Mucosa of gallbladder (tissue), 1 donor: ENCODE measurements at places on chromosomes 6 and 20.

- no peak for DNase-seq
Observed at GRCh38 chr20:44113618-44114376, 73.2 kb downstream of the JPH2 start.

DNA sequence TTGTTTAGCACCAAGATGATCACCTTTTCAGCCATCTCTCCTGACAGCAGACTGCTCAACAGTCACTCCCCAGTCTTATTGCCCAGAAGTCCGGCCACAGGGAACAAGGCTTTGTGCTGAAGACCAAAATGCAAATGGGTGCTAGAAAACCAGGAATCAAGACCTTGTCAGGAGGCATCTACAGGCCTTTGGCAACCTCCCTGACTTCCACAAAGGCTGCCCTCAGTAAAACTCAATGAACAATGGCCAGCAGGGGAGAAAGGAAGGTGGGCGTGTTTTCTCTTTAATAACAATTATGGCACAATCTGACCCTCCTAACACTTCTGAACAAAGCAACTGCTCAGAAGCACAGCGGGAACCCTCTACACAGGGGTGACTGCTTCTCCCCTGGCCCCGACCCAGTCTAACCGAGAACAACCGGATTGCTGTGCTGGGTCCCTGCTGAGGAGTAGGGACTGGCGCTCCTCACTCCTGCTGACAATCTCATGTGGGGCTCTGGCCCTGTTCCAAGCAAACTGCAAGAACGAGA is 41.6 kb downstream of the PLCG1 start:
- no peak for DNase-seq

GRCh38 chr20:57315976-57316480 is 13.6 kb upstream of the SPO11 start:
- no peak for DNase-seq

GRCh38 chr20:17648315-17648646 is 33.8 kb downstream of the RRBP1 start:
- no peak for DNase-seq

DNA sequence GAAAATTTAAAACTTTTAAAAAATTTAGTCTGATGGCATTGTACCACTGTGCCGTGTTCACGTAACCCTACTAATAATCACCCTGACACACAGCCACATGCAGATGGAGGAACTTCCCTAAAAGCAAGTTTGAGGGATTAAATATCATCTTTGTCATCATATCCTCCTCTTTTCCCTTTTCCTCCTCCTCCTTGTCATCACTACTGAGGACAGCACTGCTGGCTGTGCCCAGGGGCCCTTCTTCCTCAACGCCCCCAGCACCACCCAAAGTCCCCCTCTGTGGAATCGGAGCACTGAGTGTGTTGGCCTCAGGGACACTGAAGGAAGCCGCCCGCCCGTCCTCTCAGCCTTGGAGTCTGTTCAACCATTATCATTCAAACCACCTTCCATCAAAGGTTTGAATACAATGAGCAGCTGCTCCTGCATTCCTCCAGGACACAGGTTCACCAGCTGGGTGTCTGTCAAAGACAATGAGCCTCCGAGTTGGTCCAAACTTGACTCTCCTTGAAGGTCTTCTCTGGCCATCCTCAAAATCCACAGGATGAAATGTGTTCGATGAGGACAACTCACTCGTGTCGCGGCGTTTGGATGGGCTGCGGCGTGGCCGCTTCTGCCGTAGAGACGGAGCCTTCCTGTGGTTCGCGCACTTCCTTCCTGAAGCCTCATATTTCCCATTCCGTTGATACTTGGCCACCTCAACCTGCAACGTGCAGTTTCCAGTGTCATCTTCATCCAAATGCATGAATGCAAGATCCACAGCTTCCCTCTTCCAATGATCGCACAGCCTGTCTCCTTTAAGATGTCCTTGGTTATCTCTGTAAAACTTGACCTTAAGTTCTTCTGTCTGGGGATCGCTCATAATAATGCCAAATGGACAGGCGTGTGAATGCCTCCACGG is 23.3 kb downstream of the NQO2 start:
- DNase-seq = no peak

- no peak for DNase-seq
Observed at GRCh38 chr6:151876122-151876521, 68.6 kb downstream of the ESR1 start.

GRCh38 chr20:57840066-57840465 is 130.3 kb upstream of the PMEPA1 start:
- no peak for DNase-seq

- DNase-seq = peak; percentile 84
Observed at GRCh38 chr20:36153736-36154699, 522 bp upstream of the EPB41L1 start.

- DNase-seq = no peak
Observed at GRCh38 chr6:79964607-79965081, 17.3 kb upstream of the ELOVL4 start.

- DNase-seq = no peak
Observed at GRCh38 chr20:6094063-6094462, 28.8 kb downstream of the FERMT1 start.

- no peak for DNase-seq
Observed at GRCh38 chr20:36101192-36101591, 53.3 kb upstream of the EPB41L1 start.

DNA sequence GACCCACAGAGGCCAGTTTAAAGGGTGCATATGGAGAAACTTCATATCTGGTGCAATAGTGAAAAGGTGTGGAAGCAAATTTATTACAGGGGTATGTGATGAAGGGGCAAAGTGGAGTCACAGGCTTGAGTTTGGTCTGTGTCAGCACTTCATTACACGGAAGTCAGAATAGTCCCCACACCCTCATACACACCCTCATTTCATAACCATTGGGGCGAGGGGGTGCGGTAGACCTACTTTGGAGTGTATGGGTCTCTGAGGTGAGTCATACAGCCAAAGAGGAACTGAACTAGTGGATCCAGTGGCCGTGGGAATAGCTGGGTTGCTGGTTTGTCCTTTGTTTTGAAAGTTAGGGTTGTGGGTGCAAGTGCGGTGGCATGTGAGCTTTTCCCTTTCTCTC is 3.3 kb downstream of the TM9SF4 start:
- no peak for DNase-seq

- DNase-seq = no peak
Observed at GRCh38 chr6:26520237-26520849, 17.8 kb upstream of the HMGN4 start.

GRCh38 chr6:46526607-46527006 is 35.4 kb upstream of the RCAN2 start:
- no peak for DNase-seq

- no peak for DNase-seq
Observed at GRCh38 chr6:13195803-13196202, 132.5 kb downstream of the TBC1D7 start.

DNA sequence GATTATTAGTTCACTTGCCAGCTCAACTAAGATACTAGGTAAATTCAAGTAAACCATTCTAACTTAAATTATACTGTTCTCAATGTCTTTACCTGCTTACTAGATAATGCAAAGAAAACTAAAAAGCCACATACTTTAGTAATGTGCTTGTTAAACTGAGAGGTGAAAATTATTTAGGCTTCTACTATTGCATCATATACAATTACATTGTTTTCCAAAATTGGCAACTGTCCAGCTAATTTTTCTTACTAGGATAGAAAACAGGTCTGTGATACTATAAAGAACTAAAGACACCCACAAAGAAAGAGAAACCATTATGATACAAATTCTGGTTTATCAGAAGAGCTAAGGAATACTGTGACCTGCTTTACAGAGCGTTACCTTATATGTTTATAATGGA is 45.6 kb upstream of the ALDH8A1 start:
- DNase-seq = no peak

GRCh38 chr20:54347166-54347833 is 128.1 kb upstream of the DOK5 start:
- DNase-seq = no peak

DNA sequence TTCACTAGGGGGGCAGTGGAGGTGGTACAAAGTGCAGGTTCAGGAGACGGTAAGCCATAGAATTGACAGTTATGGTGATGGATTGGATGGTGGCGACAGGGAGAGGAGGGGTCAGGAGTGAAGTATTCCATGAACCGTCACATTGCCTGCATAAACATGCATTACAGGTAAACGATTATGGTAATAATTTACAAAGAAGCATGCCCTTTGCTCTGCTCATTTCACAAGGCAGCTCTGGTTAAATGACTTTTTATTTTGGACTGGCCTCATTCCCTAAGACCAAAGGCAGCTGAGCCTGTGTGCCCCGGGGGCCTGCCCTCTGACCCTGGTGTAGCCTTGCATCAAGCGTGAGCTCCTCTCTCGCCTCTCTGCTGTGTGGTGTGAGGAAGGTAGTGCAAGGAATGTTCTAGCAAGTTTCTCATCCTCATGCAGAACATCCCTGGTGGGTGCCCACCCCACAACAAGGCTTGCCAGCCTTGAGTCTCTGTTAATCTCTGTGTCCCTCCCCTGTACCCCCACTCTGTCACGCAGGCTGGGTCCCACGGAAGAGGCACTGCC is 59.0 kb downstream of the PPP1R14C start:
- DNase-seq = no peak

- peak; percentile 23 for DNase-seq
Observed at GRCh38 chr20:32050851-32051556, 1.0 kb upstream of the HCK start.

DNA sequence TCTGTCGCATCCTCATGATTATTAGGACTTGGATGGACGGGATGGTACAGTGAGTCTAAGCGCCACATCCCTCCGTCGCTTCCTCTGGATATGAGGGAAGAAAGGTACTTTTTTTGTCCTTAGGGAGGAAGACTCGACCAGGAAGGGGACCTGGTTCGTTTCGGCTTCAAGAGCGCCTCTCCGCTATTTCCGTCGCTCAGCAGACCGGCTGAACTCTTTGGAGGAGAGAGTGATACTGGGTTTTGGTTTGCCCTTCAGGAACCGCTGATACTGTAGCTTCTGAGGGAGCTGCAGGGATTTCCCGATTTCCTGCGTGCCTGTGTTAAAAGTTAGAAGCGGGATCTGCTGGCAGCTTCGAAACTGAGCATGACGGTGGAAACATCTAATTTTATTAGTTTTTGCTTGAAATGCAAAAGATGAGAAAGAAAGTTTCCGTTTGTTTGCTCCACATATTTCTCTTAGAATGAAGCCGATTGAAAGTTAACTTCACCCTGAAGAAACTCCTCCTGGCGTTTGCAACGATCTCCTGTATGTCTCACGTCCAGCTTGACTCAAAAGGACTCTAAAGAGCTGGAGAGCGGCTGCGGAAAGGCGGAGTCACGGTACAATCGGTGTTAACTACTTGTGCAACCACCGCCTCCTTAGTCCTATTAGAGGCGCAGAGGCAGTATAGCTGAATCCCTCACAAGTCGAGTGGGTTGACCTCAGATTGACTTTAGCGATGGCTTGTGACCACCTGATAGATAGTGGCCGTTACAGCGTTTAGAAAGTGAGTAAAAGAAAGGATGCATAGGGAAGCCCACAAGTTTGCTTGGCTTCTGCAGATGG is 129.4 kb downstream of the TRIM27 start:
- DNase-seq = no peak

DNA sequence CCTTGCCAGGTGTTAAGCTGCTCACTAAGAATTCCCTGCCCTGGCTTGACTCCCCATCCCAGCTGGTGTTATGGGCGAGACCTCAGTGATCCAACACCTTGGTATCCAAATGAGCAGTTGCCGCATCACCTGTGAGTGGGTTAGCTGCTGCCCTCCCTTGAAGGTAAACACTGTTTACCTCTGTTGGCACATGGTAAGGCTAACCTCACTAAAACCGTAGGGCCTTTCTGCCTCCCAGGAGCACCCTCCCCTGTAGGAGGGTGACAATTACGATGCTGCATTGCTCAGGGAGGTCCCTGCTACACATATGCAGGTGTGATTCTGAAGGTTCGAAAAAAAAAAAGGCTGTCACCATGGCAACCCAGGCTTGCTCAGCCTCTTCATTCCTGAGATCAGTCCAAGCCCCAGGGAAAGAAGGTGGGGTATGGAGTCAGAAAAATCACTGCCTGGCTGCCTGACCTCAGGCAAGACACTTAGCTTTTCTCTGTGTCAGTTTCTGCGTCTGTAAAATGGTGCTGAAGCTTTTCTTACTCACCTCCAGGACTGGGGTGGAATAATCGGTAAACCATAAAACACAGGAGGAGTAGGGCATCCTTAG is 19.5 kb downstream of the PNPLA1 start:
- no peak for DNase-seq

GRCh38 chr6:20534295-20535262 is at the start of gene CDKAL1:
TSS of gene CDKAL1 (plus strand) at chr6:20534457. CDS start at chr6:20546351, 11,894 bp downstream.
- DNase-seq = peak; percentile 95

DNA sequence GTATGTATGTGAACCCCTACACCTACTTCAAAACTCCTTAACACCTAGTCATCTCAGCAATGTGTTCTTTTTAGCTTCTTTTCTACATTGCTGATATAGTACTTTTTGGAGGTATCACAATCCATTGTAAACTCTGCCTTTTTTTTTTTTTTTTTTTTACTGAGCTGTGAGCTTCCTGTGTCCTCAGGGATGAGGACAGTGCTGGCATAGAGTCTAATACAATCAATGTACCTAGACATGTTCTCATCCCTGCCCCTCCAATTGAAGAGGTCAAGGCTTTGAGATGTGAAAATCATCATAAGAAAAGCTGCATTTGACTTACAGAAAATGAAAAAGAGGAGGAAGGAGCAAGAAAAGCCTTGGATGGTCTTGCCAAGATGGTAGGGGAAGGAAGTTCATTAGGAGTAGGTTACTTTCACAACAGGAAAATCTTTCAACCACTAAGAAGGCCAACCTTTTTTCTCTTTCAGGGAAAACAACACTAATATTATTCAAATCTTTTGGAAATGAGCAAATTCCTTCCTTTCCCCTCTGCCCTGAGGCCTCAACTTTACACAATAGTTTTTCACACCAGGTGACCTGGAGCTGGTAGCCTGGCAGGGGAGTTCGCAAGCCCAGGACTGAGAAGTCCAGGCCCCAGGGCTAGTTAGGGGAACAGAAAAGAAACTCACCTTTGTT is 2.8 kb upstream of the JARID2 start:
- no peak for DNase-seq

- no peak for DNase-seq
Observed at GRCh38 chr6:138162111-138162954, 594 bp downstream of the ARFGEF3 start.

- DNase-seq = peak; percentile 15
Observed at GRCh38 chr6:163926642-163927041, 512.1 kb downstream of the QKI start.

GRCh38 chr6:45493761-45494160 is 116.0 kb upstream of the SUPT3H start:
- no peak for DNase-seq

GRCh38 chr20:62080249-62080990 is 14.7 kb upstream of the TAF4 start:
- DNase-seq = no peak

DNA sequence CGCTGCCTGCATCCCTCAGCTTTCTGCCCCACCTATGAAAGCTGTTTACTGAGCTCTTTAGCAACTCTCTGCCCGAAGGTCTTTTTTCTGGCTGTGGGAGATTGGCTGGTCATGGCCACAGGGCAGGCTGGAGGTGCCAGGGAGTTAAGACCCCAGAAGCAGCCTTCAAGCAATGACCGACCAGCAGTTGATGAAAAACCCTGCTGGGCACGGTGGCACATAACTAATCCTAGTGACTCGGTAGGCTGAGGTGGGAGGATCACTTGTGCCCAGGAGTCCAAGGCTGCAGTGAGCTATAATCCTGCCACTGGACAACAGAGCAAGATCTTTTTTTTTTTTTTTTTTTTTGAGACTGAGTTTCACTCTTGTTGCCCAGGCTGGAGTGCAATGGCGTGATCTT is 20.4 kb upstream of the ITPR3 start:
- DNase-seq = no peak
